ENCODE measurements at places on chromosomes 2 and 18. TPM values are rescaled to one million over a fixed set of nuclear protein-coding genes. Genes with fewer than 3 reads are reported as not detected.

MYO3B gene
- not detected for total RNA-seq

NOSTRIN gene
- 1.9 TPM for total RNA-seq

CAPN13 gene
- total RNA-seq = 0.15 TPM

MATN3 gene
- 15.5 TPM for total RNA-seq

CD302 gene
- total RNA-seq = 2.7 TPM

C2orf80 gene
- not detected for total RNA-seq

Measured in A549 treated with dexamethasone at 1 μM for 4 hours (cell line).